ENCODE measurements at places on chromosomes 4 and X.

GRCh38 chr4:14184265-14184664 lies 556.7 kb upstream of the BOD1L1 start:
- peak; percentile 58 for DNase-seq

- no peak for DNase-seq
These were observed 220.0 kb downstream of the PPP3CA start for GRCh38 chr4:101127176-101127790.

DNA sequence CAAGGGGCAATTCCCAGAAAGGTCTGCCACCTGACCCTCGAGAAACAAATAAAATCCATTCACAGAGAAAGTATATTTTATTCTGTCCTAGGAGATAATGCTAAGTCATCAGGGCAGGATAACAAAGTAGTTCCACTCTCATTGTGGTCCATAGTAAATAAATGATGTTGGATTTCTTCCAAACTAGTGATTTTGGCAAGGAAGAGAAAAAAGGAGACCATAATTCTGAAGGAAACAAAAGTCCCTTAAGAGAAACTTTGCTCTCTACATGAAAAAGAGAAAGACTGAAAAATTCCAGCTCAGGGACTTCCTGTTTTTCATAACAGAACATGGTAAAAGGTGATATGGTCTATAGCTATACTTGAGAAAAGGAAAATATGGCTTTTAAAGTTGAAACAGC lies 71.5 kb upstream of the DDX60 start:
- DNase-seq = no peak

GRCh38 chrX:30652527-30653414 lies 452 bp upstream of the GK start:
- peak; percentile 96 for DNase-seq

DNA sequence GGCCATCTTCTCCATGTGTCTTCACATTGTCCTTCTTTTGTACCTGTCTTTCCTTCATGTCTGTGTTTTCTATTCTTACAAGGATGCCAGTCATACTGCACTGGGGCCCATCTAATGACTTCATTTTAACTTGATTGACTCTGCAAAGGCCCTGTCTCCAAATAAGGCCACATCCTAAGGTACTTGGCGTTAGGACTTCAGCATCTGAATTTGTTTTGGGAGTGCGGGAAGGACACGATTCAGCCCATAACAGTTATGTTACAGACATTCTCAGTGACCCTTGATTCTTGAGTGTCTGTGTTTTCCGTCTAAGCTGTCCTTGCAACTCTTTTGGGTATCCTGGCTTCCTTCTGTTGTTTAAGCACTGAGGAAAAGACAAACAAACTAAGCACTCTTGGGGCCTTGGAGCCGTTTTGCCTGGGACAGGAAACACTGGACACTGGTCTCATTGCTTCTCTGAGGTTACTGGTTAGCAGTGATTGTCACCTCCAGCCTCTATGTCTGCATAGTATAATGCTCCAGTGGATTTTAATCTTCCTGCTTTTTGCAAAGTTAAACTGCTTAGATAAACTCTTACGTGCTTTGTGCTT lies 80.7 kb downstream of the SNX25 start:
- no peak for DNase-seq

GRCh38 chr4:22635692-22636091 lies 57.0 kb upstream of the GBA3 start:
- no peak for DNase-seq

- DNase-seq = peak; percentile 81
These were observed at the start of gene TRIM2 for GRCh38 chr4:153204247-153204671. TRIM2 (plus strand) TSS chr4:153204443; CDS start chr4:153204531, 88 bp downstream.

GRCh38 chr4:144714166-144714565 lies 68.2 kb downstream of the HHIP start:
- no peak for DNase-seq

DNA sequence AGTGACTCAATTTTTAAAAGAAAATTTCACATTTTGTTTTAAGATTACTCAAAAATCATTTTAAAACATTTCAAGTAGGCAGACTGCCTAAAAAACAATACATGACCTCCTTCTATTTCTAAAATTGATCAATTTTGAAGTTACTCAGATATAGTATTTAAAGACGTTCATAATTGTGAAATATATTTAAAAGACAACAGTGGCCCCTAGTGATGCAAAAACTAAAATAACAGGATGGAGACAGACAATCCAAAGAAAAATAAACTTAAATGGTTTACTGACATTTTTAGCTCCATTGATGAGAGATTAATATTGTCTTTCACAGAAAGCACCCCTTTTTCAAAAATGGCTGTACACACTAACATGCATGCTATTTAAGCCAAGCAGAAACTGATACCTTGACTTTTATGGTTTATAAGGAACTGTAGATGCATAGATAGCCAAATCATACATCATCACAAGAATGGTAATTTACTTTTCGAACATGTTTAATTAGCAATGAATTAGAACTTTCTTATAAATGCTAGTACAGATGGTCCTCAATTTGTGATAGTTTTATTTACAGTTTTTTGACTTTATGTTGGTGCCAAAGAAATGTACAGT lies 69.8 kb upstream of the FAT4 start:
- no peak for DNase-seq

GRCh38 chr4:19195696-19196095 lies 1056.0 kb upstream of the SLIT2 start:
- no peak for DNase-seq

DNA sequence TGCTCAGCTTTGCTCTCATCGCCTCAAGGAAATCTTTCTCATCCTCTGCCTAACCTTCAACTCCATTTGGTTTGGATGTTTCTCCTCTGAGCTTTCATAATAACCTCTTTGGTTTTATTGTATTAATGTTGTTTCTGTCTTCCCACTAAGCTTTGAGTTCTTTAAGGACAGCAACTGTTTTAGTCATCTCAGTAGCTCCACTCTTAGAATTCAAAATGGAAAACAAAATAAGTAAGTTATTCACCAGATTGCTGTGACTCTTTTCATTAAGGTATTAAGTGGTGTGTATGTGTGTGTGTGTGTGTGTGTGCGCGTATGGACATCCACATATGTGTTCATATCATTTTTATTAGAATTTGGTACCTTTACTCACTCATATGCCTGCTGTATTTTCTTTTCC lies 279.2 kb upstream of the BOD1L1 start:
- no peak for DNase-seq

- no peak for DNase-seq
These were observed 718.1 kb downstream of the SMARCA1 start for GRCh38 chrX:128805236-128805635.

DNA sequence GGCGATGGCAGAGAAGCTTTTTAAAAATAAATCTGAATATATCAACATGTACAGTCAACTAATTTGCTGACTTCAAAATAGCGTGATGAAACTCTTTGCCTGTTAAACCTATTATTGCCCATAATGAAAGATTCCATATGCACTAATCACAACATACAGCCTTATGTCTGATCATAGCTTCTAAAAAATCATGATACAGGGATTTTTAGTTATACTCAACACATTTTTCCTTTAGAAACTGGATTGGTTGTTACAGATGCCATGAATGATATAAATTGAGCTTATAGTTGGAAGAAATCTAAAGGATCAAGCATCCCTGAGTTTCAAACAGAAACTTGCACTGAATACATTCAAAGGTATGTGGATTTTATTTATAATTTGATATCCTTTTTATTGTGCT lies at the start of gene AMELX:
TSS of gene AMELX (plus strand) at position 301 of the 400 bp plus-strand sequence. CDS start 1,376 bp downstream, outside the sequence.
- DNase-seq = no peak

DNA sequence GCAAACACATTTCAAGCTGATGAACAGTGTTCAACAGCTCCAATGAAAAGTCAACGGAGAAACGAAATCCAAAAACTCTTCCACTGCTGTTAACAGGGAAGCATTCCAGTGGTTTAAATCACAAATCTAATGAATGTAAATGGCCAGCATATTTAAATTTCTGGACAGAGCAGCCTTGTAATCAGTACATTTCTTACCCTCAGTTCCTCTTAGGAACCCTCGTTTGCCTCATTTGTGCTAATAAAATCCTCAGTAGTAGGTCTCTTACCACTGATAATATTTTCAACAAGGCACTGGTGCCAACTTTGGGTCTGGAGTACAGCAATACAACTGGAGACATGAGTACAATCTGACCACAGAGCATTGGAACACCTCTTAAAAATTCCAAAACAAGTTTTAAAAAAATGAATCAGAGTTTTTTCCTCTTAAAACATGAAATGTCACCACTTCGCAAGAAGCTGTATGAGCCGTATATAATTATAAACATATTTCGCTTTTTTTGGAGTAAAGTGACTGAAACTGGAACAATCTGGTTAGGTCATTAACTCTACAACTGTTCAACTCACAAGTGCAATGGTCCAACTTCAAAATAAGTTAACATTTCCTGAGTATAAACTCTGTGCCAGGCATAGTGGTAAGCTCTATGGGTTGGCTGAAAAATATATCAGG lies 211.2 kb downstream of the CPEB2 start:
- no peak for DNase-seq

DNA sequence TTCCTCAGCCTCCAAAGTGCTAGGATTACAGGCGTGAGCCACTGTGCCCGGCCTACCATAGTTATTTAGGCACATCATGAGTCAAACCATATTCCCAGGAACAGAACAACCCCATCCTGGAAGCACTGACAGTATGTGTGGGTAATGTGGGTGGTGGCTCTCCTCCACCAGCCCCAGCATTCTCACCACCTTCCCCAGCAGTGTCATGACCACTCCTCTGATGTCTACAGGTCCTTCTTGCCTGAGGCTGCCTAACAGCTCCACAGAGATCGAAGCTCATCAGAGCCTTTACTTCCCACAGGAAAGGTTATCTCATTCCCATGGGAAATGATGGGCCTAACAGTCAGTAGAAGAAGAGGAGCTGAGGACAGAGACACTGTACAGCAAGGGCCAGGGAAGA lies 129.5 kb upstream of the GPC4 start:
- no peak for DNase-seq

GRCh38 chr4:2733844-2734574 lies 22.1 kb downstream of the TNIP2 start:
- DNase-seq = no peak

DNA sequence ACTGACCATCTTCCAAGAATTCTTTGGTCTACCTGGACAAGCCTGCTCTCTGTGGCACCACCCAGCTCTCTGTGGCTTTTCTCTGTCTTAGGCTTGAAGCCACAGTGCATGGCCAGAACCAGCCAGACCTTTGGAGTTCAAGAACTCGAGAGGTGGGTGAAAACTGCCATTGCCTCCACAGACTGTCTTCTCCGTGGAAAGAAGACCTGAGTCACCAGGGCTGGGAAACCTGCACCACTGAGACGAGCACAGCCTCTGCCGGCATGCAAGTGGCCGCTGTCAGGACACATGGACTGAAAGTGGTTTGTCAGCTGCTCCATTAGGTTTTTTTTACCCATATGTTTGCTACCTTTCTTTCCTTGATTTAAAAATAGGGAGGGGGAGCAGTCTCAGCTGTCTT lies 74.5 kb downstream of the MGST2 start:
- DNase-seq = peak; percentile 52

DNA sequence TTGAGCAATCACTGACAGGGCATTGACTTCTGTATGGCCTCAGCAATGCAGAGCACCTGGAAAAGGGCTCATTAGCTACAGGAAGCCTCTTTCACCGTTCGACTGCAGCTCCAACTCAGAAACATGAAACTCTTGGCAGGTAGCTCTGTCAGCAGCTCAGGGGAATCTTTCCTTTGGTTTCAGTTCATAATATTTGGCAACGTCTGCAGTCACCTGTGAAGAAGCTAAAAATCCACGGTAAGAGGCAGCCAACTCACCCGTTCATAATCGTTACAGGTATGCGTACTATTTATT lies 354.9 kb downstream of the CAMK2D start:
- no peak for DNase-seq

GRCh38 chr4:169117591-169118081 lies 107.6 kb upstream of the CBR4 start:
- no peak for DNase-seq

- DNase-seq = no peak
These were observed 18.7 kb downstream of the MGST2 start for GRCh38 chr4:139684351-139684750.

- no peak for DNase-seq
These were observed 520 bp downstream of the ACOX3 start for GRCh38 chr4:8439914-8440491.

DNA sequence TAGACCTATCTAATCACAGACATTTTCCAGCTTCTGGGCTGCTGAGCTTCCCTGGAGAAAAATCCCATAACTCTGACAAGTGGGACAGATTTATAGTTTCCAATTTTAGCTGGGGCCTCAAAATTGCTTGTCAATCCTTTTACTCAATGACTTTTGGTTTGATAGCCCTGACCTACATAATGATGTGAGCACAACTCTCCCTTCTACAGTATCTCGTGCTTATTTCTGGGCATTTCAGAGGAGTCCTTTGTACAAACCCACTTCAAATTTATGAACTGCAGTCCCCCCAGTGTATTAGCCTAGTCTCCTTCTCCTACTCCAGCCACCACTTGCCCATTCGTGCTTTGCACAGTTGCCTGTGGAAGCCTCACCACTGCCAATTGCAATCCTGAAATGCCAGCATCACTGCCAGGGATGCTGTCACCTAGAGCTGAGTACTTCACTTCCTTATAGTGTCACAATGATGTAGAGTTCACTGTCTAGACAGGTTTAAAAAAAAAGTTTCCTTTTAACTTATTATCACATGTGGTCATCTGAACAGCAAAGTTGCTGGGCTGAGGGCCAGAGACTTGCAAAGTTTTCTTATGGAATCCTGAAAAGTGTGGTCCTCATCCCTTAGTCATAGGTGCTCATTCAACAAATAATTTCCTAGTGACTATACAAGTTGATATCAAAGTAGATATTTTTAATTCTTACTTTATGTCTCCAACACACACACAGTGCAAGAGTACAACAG lies 21.2 kb downstream of the TRAM1L1 start:
- no peak for DNase-seq

DNA sequence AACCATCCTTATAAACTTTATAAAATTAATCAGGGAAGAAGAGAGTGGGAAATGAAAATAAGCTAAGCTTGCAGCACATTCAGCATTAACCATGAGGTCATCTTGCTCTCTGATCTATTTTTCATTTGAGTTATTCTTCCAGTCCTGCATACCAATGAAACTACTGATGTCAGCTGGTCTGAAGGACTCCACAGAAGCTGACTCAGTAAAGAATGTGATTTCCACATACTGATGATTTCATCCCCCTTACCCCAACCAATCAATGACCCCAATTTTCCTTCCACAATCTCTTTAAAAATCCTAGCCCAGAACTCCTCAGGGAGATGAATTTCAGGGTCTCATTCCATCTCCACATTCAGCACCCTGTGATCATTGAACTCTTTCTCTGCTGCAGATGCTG lies 18.8 kb upstream of the DSPP start:
- no peak for DNase-seq

- no peak for DNase-seq
These were observed 84.6 kb upstream of the DHX15 start for GRCh38 chr4:24668956-24669355.

DNA sequence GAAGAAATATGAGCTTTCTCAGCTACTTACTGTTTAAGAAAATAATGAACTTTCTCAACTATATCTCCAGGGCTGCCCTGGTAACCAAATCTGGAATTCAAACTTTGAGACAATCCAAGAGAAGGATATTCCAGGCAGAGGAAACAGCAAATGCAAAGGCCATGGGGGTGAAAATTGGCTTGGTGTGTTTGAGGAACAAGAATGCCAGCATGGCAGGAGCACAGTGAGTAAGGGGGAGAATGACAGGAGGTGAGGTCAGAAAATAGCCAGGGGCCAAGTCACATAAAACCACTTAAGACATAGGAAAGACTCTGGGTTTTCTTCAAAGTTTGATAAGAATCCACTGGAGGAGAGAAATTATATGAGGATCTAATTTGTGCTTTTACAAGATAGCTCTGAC lies 27.2 kb upstream of the BTC start:
- no peak for DNase-seq

GRCh38 chrX:20373063-20373462 lies 106.4 kb upstream of the RPS6KA3 start:
- DNase-seq = no peak

- DNase-seq = no peak
These were observed 73.9 kb downstream of the GC start for GRCh38 chr4:71709961-71710360.
